CD4-positive, alpha-beta T cell treated with Interferon alpha-2 for 1 hour (primary cell): ENCODE measurements at places on chromosomes 4 and X.

DNA sequence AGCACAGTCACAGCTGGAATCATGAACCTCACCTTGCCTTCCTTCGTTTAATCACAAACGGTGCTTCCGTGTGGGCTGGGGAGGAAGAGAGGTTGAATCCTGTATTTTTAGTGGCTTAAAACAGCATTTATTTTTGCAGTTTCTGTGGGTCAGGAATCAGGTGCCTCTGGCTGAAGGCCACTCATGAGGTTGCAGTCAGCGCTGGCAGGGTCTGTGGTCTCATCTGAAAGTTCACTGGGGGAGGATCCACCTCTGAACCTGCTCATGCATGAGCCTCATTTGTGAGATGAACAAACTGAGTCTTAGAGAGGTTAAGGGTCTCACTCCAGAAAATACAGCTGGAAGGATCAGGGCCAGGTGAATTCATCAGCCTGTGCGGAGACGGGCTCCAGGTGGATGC lies 17.1 kb upstream of the ABLIM2 start:
- DNase-seq = no peak

DNA sequence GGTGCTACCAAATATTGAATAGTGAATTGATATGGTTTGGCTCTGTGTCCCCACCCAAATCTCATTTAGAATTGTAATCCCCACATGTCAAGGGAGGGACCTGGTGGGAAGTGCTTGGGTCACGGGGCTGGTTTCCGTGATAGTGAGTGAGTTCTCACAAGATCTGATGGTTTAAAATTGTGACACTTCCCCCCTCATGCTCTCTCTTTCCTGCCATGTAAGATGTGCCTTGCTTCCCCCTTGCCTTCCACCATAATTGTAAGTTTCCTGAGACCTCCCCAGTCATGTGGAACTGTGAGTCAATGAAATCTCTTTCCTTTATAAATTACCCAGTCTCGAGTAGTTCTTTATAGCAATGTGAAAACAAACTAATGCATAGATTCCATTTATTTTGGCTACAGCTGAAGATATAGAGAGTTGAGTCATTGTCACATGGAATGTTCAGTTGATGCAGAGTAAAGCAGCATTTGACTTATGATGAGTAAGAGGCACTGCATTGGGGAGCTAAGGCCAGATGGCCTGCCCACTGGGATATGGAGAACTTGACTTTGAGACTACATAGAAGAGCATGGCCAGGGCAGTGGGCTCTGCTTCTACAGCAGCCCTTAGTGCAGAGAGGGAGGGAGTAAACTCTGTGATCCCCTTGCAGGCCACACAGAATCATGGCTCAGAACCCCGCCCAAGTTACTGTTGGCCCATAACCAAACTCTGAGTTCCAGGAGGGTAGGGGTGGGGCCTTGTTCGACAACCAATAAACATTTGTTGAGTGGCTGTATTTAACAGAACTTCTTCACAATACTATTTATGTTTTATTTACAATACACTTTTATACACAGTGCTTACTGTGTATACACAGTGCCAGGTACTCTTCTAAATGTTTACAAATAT lies 34.2 kb downstream of the RAI2 start:
- no peak for DNase-seq

DNA sequence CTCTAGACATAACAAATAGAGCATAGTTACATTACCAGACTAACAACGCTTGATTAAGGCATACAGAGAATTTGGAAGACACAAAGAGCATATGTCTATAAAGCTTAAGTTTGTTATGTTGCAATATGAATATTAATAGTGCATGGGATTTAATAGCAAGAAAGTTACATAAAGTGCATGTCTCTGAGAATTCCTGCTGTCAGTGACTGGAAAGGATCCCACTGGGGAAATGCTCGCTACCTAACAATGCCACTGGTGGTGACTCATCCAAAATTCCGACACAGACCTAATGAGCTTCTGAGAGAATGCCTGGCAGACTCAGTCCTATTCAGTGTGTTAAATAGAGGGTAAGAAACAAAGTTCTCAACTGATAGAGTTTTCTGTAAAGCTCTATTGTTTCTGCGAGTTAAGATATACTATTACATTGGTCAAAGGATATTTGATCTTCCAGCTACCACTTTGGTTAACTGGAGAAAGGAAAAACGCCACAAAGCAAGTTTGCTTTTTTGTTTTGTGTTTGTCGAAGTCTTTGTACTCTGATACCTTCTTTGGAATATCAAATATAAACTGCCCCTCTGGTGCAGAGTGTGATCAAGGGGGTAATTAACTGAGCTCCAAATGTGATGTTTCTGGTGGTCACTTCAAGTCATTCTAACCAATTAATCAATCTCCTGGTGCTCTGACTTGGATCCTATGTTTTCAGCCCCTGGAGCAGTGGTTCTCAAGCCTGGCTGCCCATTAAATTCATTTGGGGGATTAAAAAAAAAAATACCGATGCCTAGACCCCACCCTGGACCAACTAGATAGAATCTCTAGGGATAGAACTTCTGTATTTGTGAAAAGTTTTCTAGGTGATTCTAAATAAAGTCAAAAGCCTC lies 107.9 kb downstream of the PALLD start:
- no peak for DNase-seq

GRCh38 chr4:118954246-118954645 lies 65.6 kb downstream of the SYNPO2 start:
- DNase-seq = no peak

DNA sequence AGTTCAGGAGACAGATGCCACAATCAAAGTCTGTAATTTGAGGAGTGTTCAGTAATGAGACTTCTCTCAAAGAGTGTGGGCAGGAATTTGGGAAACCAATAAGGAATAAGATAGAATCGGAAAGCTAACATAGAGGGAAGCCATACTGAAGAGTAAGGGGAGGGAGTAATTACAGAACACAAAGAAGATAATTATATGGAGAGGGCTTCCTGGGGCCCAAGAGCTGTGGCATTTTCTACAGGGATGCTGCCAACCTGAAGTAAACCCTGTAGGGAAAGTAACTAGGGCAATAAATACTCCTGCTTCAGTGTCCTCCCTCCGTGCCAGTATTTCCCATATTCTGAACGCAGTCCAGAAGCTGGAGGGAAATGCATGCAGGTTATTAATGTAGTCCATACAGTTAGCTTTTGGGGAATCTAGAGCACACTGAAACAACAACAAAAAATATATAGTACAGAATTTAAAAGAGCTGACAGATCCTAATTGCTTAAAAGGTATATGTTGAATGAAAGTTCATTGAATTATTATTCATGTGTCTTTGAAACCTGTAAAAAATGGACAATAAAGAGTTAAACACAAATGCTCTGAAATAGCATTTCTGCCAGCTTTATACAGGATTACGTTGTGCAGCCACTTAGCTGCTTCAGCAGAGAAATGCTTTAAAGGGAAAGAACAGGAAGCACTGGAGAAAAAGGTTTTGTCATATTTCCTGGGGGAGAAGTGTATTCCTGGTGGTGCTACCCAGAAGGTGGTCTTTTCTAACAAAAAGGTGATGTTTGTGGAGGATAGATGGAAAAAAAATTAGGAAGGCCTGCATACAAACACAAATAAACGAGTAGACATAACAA lies 48.0 kb downstream of the CXXC4 start:
- DNase-seq = no peak

- DNase-seq = no peak
These were observed 2.3 kb downstream of the PF4V1 start for GRCh38 chr4:73855406-73855805.

DNA sequence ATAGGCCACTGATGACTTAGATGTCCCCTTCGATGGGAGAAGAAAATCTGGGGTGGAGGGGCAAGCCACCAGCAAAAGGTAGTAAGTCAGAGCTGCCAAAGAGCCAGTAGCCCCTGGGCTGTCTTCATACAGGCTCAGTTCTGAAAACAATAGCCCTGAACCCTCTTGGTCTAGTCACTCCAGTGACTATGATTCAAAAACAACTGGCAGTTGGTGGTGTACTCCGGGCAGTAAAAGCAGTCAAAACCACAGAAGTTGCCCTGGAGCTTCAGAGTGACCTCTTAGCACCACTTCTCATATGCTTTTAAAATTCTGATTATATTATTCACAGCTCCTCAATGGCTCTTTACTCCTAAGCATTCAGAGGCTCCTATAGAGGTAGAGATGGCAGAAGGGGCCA lies 164.3 kb upstream of the MAMLD1 start:
- no peak for DNase-seq

GRCh38 chrX:16454926-16455325 lies 195.0 kb upstream of the S100G start:
- DNase-seq = no peak
